ENCODE measurements at places on chromosomes 1 and 21. TPM values are rescaled to one million over a fixed set of nuclear protein-coding genes. Genes with fewer than 3 reads are reported as not detected.
A peak's percentile ranks its signal among the peaks of the same experiment; 100 is the strongest.

Gene GBP2
- 14.3 TPM for total RNA-seq

DNA sequence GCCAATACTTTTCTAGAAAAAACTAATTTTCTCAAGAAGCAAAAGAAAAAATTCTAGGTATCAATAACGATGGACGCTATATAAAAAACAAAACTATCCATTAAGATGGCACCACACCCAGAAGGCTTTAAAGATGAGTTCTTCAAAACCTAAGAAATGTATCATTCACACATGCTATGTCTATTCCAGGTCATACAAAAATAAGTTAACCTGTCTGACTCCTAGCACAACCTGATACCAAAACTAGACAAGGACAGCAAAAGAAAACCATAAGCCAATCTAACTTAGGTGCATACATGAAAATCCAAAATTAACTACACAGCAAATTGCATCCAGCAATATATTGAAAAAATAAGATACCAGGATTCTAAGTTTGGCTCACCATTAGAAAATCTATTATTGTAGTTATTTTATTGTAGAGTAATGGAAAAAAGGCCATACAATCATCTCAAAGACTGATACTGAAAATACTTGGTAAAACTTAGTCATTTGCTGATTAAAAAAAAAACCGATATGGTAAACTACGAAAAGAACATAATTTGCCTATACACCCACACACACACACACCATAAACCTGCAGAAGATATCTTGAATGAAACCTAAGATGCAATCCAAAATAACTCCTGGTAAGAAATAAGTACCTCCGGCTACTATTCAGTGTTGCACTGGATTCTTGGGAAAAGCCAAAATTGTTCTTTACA is 55.0 kb downstream of the TRAF5 start:
- no peak for ATAC-seq

- no peak for ATAC-seq
Observed at GRCh38 chr1:41791667-41792484, 126.8 kb downstream of the HIVEP3 start.

DNA sequence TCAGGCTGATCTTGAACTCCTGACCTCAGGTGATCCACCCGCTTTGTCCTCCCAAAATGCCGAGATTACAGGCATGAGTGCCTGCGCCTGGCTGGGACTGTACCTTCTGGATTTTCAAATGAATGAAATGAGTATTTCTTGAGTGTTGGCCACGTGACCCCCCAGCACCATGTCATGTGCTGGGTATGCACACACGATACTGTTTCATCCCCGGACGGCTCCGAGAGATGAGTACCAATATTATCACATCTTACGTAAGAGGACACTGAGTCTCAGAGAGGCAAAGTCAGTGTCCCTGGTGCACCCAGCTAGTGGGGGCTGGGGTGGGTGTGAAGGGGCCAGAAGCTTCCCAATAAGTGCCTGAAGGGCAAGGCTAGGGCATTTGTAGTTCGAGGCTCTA is 780 bp upstream of the CROCC start:
- ATAC-seq = no peak

- ATAC-seq = no peak
Observed at GRCh38 chr21:32306021-32306780, 7.5 kb downstream of the MRAP start.

GRCh38 chr1:155499953-155500639 is 62.5 kb downstream of the ASH1L start:
- peak; percentile 74 for ATAC-seq
